Calu3 (cell line): ENCODE measurements at places on chromosomes 4 and X. TPM values are rescaled to one million over a fixed set of nuclear protein-coding genes. Genes with fewer than 3 reads are reported as not detected.

RBMXL3 gene
- total RNA-seq: not detected in 2 replicates

AMBN gene
- not detected in 2 replicates for total RNA-seq

XPNPEP2 gene
- not detected in 2 replicates for total RNA-seq

S100G gene
- not detected in 2 replicates for total RNA-seq

ETDB gene
- total RNA-seq: not detected in 2 replicates

HMX1 gene
- not detected in 2 replicates for total RNA-seq

ODAPH gene
- total RNA-seq: not detected in 2 replicates
